ENCODE measurements at places on chromosomes 4 and X.

DNA sequence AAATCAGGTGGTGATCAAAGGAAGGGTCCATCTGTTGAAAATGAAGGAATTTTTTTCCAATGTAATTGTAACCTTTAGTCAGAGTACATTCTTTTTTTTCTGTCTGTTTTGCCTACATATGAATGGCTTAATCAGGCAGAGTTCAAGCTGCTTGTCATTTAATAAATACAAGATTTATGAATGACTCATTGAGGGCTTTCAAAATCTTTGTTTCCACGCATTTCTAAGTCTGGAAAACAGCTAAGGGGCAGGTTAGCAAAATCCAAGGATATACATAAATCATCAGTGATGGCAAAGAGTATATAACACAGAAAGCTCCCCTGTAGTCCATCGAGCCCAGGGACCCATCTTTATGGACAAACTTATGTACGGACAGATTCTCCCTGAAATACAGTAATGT is 1.8 kb downstream of the CA5B start:
- no peak for DNase-seq

DNA sequence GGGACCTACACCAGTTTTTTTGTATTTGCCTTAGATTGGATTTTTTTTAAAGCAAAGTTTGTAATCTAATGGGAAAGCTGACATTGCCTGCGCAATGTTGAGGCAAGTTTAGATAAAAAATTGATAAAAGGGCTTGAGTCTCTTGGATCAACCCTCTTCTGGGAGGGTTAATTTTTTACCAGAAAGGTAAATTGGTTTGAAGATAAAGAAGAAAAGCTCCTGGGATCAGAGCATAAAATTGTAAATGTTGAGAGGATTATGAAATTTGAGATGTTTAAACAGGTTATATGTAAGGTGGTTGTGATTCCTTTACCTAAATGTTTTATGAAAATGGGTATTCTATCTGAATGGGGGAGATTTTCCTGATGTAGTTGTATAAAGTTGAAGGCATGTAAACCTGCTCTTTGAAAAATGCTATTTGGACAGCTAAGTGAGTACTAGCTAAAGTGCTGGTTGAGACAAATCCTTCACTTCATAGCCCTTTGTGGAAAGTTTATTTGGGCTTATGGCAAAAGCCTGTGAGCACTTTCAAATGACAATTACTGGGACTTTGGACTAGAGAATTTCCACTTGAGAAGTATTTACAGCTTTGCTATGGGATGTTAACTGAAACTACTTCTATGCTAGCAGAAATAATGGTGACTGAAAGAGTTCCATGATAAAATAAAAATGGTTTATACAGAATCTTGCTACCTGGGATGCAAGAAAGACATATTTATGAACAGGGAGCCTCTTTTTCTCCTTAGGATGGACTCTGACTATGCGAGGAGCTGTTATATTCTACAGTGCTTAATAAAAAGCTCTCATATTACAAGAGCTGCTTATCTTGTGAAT is 56.2 kb downstream of the UGT2B10 start:
- DNase-seq, result no peak

DNA sequence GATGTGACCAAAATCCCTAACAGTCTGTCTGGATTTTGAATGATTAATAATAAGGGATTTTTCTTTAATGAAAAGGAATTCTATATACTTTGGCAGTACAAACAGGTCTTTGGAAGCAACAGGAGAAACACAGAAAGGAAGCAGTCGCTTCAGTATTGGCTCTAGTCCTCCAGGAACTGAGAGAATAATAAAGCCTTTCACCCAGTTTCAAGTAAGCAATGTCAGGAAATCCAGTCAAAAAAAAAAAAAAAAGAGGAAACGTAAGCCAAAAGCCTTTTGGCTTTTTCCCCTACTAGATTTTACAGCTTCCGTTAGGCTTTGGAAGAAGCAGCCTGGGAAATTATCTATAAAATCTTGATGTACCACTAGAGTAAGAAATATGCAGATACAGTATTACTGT is 61.7 kb upstream of the HDAC8 start:
- no peak for DNase-seq

DNA sequence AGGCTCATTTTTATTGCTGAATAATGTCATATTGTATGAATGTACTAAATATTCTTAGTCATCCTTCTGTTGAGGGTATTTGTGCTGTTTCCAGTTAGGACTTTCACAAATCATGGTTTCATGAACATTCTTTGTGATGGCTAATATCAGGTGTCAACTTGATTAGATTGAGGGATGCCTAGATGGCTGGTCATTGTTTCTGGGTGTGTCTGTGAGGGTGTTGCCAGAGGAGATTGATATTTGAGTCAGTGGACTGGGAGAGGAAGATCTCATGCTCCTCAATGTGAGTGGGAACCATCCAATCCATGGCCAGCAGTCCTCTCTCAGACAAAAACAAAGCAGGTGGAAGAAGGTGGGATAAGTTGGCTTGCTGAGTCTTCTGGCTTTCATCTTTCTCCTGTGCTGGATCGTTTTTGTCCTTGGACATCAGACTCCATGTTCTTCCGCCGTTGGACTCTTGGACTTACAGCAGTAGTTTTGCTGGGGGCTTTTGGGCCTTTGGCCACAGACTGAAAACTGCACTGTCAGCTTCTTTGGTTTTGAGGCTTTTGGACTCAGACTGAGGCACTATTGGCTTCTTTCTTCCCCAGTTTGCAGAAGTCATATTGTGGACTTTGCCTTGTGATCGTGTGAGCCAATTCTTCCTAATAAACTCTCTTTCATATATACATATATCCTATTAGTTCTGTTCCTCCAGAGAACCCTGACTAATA is 11.9 kb upstream of the HS3ST1 start:
- DNase-seq, result no peak

- DNase-seq, result no peak
Measured at GRCh38 chr4:2393353-2394270, 24.8 kb downstream of the ZFYVE28 start.

DNA sequence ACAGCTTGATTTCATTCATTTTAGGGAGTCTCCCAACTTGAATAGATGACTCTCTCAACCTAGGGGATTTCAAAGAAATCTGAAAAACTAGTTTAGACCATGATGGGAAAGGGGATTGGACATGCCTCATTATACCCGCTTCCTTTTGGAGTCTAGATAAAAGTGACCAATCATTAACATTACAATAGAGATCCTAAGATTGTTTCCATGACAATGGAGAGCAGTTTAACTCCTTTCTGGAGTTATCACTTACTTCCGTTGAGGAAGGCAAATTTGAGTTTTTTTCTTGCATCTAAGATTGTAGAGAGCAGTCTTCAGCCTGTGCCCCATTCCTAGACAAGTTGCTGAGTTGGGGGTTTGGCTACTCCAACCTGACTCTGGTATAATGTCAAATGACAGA is 11.4 kb upstream of the IL15 start:
- DNase-seq, result no peak

GRCh38 chr4:98801259-98801725 is 127.6 kb downstream of the EIF4E start:
- DNase-seq, result no peak

GRCh38 chrX:134167591-134168203 is 69.3 kb upstream of the CCDC160 start:
- DNase-seq, result no peak

- DNase-seq, result no peak
Measured at GRCh38 chr4:183967266-183967665, 62.2 kb downstream of the STOX2 start.

DNA sequence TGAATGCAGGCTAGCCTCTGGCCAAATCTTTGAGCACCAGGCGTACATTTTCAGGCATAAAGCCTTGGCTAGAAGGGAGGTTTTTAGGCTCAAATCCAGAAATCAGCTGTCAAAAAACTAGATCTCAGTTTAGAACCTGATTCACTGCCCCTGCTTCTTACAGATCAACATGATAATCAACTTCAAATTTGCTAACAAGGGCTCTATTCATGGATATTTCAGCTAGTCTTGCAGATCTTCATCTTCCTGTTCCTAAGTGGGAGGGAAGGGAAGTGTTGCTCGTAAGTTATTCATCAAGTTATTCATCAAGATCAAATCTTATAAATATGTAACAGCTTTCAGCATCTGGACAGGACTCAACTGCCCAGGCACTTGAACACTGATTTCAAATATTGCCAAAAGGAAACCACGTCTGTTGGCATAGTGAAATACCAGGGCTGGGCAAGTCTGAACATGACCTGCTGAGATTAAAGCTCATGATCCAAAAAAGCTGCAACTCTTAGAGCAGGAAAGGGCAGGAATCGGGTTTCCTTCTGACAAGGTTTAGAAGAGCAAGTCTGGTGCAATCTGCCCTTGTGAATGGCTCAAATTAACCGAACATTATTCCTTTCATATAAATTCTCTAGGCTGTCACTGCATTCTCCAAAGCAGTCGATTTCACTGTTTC is 200.3 kb downstream of the PDGFC start:
- no peak for DNase-seq

DNA sequence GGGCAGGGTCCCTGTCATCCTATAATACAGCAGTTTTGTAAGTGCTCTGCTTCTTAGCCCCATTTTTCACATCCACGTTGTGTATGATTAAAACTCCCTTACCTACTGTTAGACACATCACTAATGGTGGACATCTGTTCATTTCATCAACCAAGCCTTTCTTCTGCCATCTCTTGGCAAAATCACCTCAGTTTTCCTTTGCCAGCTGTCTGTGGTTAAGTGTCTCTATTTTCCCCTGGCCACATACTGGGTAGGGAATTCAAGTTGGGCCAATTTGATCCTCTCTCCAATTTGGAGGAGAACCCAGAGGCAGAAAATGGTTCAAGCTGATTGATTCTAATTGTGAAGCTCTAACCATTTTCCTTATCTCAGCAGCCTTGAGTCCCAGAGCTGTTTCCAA is 436.1 kb downstream of the PCDH7 start:
- DNase-seq, result no peak

DNA sequence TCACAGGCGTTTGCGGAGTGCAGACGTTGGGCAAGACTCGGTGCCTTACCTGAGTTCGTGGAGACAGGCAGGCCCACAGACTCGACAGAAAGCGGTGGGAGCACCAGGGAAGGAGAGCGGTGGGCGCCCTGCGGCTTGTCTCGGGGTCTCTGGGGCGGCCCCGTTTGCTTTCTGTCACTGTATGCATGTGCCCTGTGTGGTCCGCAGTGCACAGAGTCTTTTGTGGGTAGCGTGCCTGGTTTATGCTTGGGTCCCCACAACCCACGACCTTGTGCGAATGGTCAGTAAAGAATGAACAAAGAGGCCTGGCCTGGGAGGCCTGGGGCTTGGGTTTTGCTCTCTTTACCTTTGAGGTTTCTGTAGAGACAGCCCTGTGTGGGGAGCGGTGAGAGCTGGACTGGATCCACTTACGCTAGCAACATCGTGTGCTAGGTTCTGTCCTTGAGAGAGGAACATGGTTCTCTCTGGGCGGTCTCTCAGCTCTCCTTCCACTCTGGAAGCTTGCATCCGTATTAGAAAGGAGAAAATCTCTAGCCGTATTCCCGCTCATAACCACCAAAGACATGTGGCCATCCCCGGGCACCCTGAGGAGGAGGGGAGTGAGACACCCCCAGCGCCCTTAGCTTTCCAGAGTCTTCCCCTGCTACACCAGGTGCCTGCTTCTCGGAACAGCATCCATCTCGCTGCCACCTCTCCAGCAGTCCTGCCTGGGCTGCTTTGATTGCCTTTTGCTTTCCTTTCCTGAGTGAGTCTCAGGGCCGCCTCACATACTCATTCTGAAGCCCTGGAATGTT is 1.2 kb downstream of the TADA2B start:
- no peak for DNase-seq

DNA sequence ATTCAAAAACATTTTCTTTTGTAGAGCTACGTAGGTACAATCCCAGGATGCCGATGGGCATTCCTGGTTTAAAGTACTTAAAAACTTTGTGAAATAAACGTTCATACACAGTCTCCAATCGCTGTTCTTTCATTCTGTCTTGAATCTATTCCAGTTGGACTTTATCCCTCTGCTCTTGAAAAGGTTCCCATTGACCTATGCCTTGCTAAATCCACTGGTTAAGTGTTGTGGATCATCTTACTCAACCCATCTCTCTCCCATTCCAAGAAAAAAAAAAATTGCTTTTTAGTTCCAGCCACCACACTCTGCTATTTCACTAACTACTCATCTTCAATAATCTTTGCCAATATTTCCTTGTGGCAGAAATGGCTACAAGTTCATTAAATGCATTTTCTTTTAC is 542.3 kb upstream of the GRIA3 start:
- no peak for DNase-seq

DNA sequence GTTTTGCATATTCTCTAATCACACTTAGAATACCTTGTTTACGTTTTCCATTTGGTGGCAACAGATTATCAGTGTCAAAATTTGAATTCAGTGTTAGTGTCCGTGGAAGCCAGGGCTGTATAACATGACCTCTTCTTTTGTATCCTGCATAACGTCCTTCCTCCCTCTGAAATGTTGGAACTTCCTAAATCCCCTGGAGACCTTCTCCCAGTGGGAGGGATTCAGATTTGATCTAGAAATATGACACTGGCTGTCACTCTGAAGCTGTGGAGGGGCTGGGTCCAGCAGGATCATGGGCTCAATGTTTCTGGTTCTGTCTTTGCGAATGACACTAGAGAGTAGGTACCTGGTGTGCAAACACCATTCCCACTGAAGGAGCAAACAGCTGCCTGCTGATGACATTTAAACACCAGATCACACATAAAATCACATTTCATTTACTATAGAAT is 850 bp upstream of the CXCL3 start:
- DNase-seq, result no peak

GRCh38 chr4:56653461-56654237 is 27.4 kb downstream of the HOPX start:
- no peak for DNase-seq

GRCh38 chr4:43374216-43374751 is 481.8 kb downstream of the GRXCR1 start:
- DNase-seq, result no peak

DNA sequence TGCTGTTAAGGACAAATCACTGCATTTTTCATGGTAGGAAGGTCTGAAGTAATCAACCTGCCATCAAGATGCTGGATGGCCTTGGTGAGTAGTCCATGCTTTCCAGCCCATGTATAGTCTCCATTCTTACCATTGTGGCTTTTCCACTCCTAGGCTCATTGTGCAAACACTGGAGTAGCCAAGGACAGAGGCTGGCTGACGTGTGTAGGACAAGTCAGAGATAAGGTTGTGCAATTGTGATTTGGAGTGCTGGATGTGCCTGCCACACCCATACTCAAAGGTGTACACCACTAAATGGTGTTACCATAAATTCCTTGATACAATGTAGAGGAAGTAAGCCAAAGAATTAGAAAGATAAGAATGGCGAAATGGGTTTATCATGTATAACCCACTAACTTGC is 26.3 kb upstream of the RADX start:
- no peak for DNase-seq

DNA sequence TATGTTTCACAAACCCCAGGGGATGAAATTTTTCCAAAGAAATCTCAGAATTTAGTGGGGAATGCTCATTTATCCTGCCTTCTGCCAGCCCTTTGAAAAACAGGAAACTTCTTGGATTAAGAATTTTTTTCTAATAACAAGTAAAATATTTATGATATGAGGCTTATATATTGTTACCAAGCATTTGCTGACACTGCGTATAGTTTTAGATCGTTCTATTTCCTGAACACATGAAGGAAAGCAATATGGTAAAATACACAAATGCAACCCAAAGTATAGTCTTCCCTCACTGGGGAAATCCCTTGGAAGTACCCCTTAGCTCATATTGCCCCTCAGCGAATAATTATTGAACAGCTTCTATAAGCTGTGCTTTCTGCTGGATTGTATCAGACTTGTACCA is 54.4 kb upstream of the MND1 start:
- DNase-seq, result no peak

All from stimulated activated CD4-positive, alpha-beta T cell treated with anti-CD3 and anti-CD28 coated beads, Interleukin-1b, Interleukin-23, amount 100 ng/mL, for 1 hour (primary cell).